ENCODE measurements at places on chromosomes 5 and 9.

DNA sequence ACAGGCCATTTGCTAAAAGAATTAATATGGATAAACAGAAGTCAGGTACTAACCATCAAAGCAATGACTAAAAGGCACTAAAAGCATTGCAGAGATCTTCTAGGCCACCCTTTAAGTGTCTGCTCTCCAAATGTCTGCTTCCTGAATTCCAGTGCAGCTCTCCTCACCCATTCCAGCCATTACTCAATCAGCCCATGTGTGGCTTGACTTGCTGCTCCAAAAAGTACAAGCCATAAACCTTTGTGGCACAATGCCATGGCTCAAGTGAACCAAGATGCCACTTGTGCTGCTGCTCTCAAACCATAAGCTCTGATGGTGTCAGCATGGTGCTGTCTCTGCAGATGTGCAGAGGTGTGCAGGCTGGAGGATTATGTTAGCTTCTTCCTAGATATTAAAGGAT lies 290.2 kb upstream of the POU5F2 start:
- DNase-seq, result no peak

GRCh38 chr9:131562032-131562959 lies 17.0 kb downstream of the PRRT1B start:
- no peak for DNase-seq

DNA sequence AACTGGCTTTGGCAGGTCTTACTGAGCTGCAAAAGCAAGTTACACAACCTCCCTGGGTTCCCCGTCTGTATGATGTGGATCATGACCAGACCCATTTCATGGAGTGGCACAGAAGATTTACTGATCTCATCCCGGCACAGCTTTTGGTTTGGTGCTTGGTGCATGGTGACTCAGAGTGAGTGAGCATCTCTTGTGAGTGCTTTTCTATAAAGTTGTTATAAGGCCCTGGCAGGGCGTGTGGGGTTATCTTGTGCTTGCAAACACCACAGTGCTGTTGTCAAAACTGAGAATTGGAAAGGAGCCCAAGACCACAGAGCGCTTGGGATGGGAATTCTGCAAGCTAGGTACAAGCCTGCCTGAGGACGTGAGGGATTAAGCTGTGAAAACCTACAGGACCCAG lies 425.2 kb downstream of the GADD45G start:
- DNase-seq, result no peak

DNA sequence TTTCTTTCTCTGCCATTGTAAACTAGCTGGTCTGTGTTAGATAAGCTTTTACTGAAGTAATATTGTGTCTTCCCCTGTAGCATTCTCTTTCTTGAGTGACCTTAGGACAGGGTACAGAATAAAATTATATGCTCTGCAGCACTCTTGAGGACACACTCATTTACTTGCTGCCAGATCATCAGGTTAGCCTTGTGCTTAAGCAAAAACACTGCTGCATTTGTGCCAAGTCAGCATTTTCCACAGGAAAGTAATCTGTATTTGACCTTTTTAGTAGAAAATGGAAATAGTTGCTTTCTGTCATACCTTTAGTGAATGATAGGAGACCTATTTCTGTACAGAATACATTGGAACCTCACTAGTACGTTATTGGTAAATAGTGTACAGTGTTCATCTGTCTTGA lies 54.2 kb downstream of the LMNB1 start:
- DNase-seq, result no peak

GRCh38 chr9:20988671-20989315 lies 42.6 kb downstream of the HACD4 start:
- DNase-seq, result no peak

GRCh38 chr9:78453450-78453849 lies 156.5 kb downstream of the PSAT1 start:
- DNase-seq, result no peak

- no peak for DNase-seq
Measured at GRCh38 chr9:133987446-133987788, 4.7 kb downstream of the VAV2 start.

- no peak for DNase-seq
Measured at GRCh38 chr5:31635446-31635845, 3.5 kb upstream of the PDZD2 start.

- DNase-seq, result no peak
Measured at GRCh38 chr9:74147906-74148305, 349.2 kb upstream of the RORB start.
